ENCODE measurements at places on chromosomes 6 and 20.

GRCh38 chr6:122116119-122116834 lies 283.2 kb upstream of the HSF2 start:
- H3K27me3 ChIP-seq = no peaks in the 10 kb centered on the region
- H3K36me3 ChIP-seq = no peaks in the 10 kb centered on the region
- peak; percentile 5 for DNase-seq
- H3K27ac ChIP-seq = no peak overlapping the region
- no peak overlapping the region for H3K4me3 ChIP-seq

DNA sequence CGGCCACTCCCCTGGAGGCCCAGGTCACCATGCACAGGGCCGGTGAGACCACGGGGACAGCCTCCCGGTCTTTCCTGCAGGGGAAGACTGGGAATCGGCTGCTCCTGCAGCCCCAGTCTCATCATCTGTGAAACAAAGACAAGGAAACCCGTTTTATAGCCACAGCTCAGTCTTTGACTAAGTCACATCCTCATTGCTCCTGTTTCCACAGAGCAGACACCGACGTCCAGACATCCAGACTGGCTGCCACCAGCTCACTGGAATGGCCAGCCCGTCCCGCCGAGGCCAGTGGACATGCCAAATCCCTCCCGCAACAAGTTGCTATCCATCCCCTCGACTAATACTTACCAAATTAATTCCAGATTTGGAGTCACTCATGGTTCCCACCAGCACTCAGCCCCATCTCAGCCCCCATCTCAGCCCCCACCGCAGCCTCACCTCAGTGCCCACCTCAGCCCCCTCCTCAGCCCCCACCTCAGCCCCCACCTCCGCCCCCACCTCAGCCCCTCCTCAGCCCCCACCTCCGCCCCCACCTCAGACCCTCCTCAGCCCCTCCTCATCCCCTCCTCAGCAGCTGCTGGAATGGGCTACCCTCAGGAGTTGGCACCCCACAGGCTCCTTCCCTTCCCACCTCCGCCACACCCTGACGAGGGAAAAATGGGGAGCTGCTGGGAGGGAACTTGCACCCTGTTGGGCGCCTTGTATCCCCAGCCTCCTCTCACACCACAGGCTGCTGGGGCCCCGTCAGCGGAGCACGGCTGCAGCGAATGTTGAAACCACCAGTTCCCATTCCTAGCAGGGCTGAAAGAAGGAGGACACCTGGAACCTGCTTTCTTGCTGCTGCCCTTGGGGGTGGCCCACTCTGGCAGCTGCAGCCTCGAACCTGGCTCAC lies 48.7 kb downstream of the YTHDF1 start:
- no peaks in the 10 kb centered on the region for H3K27me3 ChIP-seq
- no peak overlapping the region for H3K27ac ChIP-seq
- no peaks in the 10 kb centered on the region for H3K4me1 ChIP-seq
- DNase-seq = peak; percentile 29

- no peak overlapping the region for H3K4me3 ChIP-seq
- H3K27me3 ChIP-seq = no peaks in the 10 kb centered on the region
- no peak overlapping the region for H3K27ac ChIP-seq
- no peaks in the 10 kb centered on the region for H3K36me3 ChIP-seq
- DNase-seq = no peak
Measured at GRCh38 chr6:31510007-31510406, 12.1 kb downstream of the MICB start.

GRCh38 chr6:158854214-158855101 lies 35.3 kb upstream of the EZR start:
- peaks cover 27% of the 10 kb centered on the region for H3K4me1 ChIP-seq
- H3K36me3 ChIP-seq = no peaks in the 10 kb centered on the region
- no peaks in the 10 kb centered on the region for H3K27me3 ChIP-seq
- no peak overlapping the region for H3K4me3 ChIP-seq
- DNase-seq = peak; percentile 89

GRCh38 chr6:139402876-139403386 lies 28.5 kb upstream of the CITED2 start:
- DNase-seq = no peak
- no peaks in the 10 kb centered on the region for H3K27me3 ChIP-seq
- H3K27ac ChIP-seq = no peak overlapping the region
- no peaks in the 10 kb centered on the region for H3K4me1 ChIP-seq

- no peak overlapping the region for H3K4me3 ChIP-seq
- H3K36me3 ChIP-seq = peaks cover 3% of the 10 kb centered on the region
- H3K4me1 ChIP-seq = peaks cover 7% of the 10 kb centered on the region
- H3K27me3 ChIP-seq = no peaks in the 10 kb centered on the region
- no peak overlapping the region for H3K27ac ChIP-seq
- no peak for DNase-seq
Measured at GRCh38 chr20:63946986-63947637, 9.1 kb downstream of the UCKL1 start.

All from mesendoderm (in vitro differentiated cells).